Stimulated activated CD4-positive, alpha-beta T cell treated with anti-CD3 and anti-CD28 coated beads, Interleukin-1b, Interleukin-23, amount 100 ng/mL, for 1 hour (primary cell): ENCODE measurements at places on chromosomes 7 and 10.
A peak's percentile ranks its signal among the peaks of the same experiment; 100 is the strongest.

DNA sequence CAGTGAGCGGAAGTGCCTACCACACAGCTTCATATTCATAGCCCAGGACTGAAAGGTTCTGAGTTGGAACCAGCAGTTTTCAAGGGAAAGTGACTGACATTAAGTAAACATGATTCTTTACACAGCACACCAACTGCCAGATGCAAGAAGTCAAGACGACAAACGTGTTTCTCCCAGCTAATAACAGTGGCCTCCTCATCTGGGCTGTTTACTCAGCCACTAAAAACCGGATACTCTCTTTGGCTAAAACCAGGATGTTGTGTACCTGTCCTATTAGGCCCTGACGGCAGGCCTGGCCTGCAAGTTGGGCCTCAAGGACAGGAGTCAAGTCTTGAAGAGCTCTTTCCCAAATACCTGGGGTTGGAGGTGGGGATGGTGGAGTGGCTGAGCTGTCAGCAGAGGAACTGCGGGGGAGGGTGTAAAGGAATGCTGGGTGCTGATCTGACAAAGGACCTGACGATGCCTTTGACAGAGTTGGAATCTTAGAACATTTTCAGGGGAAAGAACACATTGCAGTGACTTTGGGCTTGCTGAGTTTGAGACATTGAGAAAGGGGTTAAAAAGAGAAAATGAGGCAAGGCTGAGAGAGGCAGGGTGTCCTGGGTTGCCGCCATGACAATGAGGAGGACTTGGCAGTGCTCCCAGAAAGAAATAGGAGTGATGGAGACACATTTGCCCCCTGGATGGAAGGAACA lies 57.7 kb downstream of the STEAP1B start:
- DNase-seq, result no peak

- no peak for DNase-seq
Observed at GRCh38 chr10:91726355-91726754, 71.9 kb upstream of the TNKS2 start.

DNA sequence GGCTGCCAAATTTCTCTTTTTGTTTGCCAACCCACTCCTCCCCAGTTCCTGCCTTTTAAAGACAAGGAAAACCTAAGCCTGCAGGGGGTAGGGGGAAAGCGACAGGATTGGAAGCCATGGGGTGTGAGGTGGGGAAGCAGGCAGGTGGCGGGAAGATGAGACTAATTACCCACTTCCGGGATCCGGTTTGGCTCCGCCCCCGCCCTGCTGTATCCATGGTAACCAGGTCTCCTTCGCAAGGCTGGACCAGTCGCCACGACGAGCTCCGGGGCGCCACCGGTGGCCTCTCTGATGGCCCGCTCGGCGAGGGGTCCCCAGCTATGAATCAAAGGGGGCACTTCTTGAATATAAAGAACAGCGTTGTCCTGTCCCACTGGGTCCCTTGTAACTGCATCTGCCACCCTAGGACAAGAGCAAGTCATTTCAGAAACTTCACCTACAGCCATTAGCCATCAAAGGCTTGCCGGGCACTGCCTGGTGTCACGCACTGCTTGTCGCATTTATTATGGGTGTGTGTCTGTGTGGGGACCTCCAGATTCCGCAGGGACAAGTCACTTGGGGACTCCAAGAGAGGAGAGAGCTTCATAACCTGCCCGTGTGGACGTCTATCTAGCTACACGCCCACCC lies 55.4 kb upstream of the LMTK2 start:
- DNase-seq, result peak; percentile 6

GRCh38 chr10:98285416-98285815 lies 17.4 kb upstream of the LOXL4 start:
- no peak for DNase-seq

DNA sequence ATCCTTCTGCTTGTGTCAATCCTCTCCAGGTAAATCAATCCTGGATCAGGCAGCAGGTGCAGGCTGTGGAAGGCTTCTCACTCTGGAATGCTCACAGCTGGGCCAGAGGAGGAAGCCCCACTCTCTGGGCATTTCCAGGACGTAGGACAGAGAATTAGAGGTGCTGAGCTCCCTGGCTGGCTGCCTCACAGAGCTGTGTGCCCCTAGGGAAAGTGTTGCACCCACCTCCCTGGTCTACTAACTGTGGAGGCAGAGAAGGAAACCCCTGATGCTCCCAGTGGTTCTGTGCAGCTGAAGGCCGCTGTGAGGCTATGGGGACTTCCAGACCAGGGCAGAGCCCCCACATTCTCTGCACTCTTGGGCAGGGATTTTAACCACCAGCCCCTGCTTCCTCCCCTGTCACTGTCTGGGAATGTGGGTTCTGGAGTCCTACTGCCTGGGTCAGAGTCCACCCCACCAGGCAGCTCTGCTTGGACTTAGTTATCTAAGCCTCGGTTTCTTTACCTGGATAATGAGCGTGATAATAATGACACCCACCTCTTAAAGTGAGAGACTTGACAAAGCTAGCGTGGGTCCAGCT lies 73.5 kb upstream of the EEPD1 start:
- no peak for DNase-seq

DNA sequence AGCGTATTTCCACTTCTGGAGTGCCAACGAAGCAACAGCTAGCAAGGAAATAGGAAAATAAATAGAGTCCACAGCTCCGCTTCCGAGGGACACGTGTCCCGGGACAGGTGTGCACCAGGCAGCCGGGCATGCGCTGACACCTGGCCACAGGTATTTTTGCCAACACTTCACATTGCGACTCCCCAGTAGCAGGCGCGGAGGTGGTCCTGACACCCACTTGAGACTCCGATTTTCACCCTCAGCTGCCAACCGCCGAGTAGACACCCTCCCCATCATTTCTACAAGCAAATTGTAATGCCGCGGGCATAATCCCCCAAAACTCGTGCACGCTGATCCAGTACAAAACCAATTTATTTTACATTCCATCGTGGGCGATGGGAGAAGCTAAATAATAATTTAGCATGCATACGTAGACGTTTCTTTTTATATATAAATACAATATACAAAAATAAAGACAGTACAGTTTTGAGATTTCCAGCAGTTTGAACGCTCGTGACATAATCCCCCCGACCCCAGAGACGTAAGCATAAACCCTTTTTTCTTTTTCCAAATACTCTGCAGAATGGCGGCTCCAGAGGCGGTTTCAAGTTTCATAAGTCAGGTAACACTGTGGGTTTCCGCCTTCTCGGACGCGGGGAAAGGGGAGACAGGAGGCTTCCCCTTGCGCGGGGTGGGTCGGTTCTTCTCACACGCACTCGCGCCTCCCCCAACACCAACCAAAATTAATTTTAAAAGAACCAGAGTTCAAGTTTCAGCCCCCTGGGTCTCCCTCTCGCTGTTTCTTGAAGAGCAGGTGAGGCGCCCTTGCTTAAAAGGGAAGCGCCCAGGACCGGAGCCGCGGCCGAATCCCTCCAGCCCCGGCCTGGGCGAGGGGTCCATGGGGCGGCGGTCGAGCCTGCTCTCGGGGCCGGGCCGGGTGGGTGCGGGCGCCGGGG lies 5.7 kb downstream of the MNX1 start:
- no peak for DNase-seq

GRCh38 chr10:19549503-19549902 lies 266.7 kb upstream of the PLXDC2 start:
- no peak for DNase-seq

GRCh38 chr7:107877731-107878382 lies 13.1 kb upstream of the DLD start:
- no peak for DNase-seq

GRCh38 chr7:22697876-22698606 lies 29.0 kb upstream of the IL6 start:
- DNase-seq, result no peak

GRCh38 chr10:97188261-97188711 lies 2.5 kb upstream of the SLIT1 start:
- no peak for DNase-seq

GRCh38 chr10:122294511-122295450 lies 23.7 kb downstream of the BTBD16 start:
- no peak for DNase-seq

DNA sequence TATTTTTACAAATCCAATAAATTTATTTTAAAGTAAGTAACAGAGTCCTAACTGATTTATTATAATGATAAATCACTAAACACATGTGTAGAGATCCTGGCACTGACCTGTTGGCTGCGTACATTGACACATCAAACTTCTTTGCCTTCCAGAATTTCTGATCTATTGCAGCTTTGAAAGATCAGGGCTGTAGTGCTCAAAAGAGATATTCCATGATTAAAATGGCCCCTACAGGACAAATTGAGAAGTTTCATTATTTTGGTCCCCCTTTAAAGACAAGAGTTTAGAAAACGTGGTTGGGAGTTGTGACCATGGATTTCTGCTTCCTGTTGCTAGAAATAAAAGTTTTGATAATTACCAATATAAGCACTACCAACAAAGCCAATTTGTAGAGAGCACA lies 87.7 kb upstream of the PDK4 start:
- DNase-seq, result no peak

DNA sequence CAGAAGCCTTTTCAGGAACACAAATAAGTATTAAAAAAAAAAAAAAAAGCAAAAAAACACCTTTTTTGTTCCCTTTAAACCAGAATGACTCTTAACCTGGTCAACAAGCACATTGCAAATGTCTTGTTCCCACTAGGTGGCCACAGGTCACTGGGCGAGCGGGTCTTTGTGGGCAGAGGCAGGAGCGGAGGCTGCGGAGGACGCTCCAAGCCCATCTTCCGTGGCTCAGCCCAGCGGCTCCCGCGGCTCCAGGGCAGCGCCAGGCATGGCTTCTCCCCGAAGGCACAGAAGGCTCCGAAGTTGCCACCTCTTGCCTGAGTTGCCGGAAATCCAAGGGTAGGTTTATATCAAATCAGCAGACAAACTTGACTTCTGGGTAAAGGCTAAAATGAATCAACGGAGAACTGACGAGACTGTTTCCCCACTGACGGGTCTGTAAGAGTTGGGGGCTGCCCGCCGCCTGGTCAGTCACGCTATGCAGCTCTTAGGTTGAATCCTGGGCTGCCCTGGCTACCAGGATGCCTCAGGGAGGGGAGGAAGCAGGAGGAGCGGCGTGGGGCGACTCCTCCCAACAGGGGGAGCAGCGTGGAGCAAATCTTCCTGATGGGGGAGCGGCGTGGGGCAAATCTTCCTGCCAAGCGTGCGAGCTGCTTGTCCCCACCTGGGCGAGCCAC lies 144.5 kb downstream of the PTPRN2 start:
- no peak for DNase-seq

- DNase-seq, result no peak
Observed at GRCh38 chr10:48634984-48635557, 30.2 kb upstream of the ARHGAP22 start.

- no peak for DNase-seq
Observed at GRCh38 chr7:96344236-96344635, 22.3 kb upstream of the SLC25A13 start.

GRCh38 chr10:23433701-23434100 lies 5.2 kb upstream of the OTUD1 start:
- no peak for DNase-seq

DNA sequence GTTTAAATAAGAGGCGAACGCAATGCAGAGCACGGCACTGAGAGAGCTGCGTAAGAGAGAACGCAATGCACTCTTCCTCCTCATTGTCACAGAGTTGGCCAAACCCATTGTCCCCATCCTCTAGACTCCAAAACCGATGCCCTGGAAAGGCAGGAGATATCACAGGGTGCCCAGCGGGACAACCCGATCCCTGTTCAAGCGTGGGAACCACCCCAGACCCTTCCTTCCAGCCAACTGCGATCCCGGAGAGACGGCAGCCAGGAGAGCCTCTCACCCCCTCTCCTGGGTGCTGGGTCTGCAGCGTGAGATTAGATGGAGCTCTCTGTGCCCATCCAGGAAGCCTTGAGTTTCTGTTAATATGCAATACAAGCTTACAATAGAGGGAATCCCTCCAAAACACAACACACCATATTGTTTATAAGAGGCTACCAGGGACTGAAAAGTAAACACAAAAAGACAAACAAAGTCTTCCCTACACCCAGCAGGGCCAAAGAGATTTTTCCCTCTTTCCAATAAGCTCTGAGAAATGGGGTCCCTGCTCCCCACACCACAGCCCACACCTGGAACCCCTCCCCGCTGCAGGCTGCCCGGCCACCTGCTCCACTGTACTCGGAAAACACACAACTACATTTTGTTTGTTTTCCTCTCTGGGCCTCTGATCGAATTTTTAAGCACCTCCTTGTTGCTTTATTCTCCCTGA lies 187.6 kb downstream of the ADARB2 start:
- DNase-seq, result no peak

GRCh38 chr7:33558549-33559323 lies 346.6 kb upstream of the BMPER start:
- no peak for DNase-seq

- no peak for DNase-seq
Observed at GRCh38 chr7:132858251-132858650, 223.6 kb downstream of the CHCHD3 start.

DNA sequence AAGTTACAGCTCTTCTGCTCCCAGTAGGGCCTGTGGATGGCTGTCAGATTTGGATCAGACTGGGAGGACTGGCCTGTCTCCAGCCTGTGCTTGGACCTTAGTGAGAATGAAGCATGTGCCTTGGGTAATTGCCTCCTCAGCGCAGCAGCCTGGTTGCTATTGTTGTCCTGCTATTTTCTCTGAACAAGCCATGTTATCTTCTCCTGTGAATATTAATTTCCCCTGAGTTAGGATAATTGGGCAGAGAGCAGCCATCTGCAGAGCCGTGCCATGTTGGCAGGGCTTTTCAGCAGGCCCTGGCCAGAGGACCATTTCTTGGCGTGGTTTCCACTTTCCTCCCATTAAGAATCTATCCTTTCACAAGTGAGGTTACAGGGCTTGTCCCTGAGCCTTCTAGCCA lies 497.3 kb downstream of the SORCS3 start:
- DNase-seq, result no peak

DNA sequence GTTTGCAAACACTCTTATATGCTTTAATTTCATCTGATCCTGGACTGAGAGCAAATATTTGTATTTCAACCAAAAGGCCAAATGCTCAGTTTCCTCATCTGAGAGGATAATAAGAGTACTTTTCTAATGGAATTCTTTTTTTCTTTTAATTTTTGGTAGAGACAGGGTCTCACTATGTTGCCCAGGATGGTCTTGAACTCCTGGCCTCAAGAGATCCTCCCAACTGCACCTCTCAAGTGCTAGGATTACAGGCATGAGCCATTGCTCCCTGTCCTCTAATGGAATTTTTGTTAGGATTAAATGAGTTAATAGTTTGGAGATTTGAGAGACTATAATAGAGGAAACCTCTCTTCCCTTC lies 68.4 kb upstream of the KMT2E start:
- no peak for DNase-seq
